Activated naive CD8-positive, alpha-beta T cell treated with anti-CD3 and anti-CD28 coated beads for 36 hours (primary cell): ENCODE measurements at places on chromosomes 2 and 18. TPM values are rescaled to one million over a fixed set of nuclear protein-coding genes. Genes with fewer than 3 reads are reported as not detected.

GRCh38 chr2:23211987-23212583, 172.9 kb upstream of the KLHL29 start:
- DNase-seq, result no peak

DNA sequence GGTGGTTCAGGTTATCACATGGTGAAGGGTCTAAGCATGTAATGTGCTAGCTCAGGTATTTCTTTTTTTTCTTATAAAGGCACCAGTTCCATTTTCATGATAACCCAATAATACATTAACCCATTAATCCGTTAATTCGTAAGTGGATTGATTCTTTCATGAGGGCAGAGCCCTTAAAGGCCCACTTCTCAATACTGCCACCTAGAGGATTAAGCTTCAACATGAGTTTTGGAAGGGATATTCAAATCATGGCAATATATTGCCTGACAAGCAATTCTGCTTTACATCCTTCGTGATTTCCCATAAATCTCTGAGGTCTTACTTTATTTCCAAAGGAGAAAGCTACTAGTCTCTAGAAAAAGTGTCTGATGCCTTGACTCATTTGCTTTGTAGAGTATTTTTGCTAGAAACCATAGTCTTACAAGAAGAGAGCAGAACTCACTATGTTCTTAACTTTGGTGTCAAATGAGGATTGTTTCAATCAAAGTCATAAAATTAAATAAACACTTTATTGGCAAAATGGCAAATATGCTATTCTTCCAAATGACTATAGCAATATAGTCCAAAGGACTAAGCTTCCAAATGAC, 271.3 kb downstream of the KCNS3 start:
- no peak for DNase-seq

The ALLC gene
- not detected for total RNA-seq

- DNase-seq, result no peak
Observed at GRCh38 chr2:1609485-1610095, 134.7 kb downstream of the PXDN start.

The SERPINB13 gene
- not detected for total RNA-seq

The TUBA4B gene
- not detected for total RNA-seq

- no peak for DNase-seq
Observed at GRCh38 chr2:152588998-152589397, 128.3 kb downstream of the PRPF40A start.

DNA sequence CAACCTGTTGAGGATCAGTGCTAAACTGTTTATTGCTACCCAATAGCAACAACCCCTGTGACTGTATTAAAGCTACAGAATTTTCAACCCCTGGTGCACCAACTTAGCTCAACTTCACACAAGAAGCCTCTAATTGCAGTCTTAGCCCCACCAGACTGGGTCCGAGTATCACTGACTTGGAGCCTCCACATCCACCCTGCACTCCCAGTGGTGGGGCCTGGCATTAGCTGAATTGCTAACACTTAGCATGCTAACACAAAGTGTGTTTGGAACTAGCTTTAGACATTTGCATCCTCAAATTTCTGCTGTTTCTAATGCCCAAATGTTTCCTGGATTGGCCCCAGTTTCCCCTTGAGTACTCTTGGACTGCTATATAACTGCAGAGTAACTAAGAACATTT, 298.6 kb downstream of the AGPS start:
- DNase-seq, result no peak

- no peak for DNase-seq
Observed at GRCh38 chr18:63005306-63005705, 290.0 kb downstream of the PHLPP1 start.

The PROKR1 gene
- 0.60 TPM for total RNA-seq

DNA sequence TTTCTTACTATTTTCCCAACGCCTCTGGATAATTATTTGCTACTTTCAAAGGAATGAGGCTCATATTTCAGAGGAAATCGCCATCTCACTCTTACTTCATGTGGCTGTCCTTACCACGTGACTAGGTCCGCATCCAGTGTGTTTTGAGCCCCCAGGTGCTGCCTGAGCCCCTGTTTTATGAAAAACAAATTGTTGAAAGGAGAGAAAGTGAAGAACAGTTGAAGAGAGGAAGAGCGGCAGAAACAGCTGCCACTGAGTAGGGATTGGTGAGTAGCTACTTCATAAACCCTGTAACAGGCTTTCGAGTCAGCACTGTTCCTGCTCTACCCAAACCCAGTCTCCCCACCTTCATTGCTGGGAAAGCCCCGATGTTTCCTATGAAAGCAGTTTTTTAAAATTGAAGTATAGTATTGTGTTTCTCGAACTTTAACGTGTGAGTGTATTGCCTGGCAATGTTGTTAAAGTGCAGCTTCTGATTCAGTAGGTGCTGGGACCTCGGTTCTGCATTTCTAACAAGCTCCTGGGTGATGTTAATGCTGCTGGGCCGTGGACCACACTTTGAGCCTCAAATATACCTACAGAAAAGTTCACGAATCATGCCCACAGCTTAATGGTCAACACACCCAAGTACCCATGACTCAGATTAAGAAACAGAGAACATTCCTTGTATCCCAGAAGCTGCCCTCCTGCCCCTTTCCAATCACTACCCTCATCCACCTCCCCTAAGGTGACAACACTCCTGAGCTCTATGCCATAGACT, 39.7 kb downstream of the TMEM177 start:
- DNase-seq, result no peak
